ENCODE measurements at places on chromosomes 3 and 15.

GRCh38 chr3:72830452-72831223 is 17.6 kb downstream of the SHQ1 start:
- no peak for DNase-seq

GRCh38 chr15:83587091-83587490 is 66.8 kb upstream of the ADAMTSL3 start:
- DNase-seq: no peak

- DNase-seq: no peak
These were observed 228.4 kb downstream of the ITPR1 start for GRCh38 chr3:4721511-4721911.

DNA sequence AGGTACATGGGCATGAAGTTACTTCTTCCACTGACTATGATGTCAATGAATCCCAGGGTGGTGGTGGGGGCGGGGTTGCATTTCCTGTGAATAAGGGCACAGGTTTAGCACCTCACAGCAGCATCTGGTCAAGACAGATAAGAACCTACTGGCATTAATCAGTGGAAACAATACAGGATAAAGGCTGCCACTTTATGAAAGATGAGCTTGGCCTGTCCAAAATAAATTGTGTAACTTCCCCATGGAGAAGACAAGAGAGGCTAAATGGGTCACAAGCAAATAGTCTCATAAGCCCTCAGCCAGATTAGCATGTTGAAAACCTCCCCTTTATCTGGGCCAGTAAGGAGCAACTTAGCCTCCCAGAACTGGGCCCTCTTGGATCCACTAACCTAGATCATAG is 27.4 kb upstream of the PLSCR2 start:
- DNase-seq: no peak

DNA sequence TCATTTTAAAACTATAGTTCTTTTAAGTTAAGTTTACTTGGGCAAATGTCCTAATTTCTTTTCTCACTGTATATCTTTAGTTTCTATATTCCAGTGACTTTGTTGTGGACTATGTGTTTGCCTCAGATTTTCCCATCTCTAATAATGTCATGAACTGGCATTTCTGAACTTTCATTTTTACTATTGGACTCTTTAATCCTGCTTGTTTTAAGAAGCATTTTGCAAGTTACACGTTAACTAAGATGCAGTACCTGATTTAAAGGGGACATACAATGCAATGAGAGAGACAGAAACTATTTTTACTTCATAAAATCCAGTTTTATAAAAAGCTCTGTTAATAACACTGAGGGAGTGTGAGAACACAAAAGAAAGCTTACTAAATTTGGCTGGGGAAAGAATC is 58.6 kb upstream of the PHLDB2 start:
- no peak for DNase-seq

DNA sequence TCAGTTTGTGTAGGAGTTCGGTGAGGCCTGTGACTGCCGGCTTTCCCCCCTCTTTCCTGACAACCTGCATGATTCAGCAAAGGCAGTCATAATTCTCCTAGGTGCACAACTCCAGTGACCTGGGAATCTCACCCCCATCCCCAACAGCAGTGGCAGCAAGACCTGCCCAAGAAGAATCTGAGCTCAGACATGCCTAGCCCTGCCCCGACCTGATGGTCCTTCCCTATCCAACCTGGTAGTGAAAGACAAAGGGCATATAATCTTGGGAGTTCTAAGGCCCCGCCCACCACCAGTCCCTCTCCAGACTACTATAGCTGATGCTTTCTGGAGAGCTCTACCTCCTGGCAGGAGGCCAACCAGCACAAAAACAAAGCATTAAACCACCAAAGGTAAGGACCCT is 44.2 kb upstream of the ZBED2 start:
- no peak for DNase-seq

DNA sequence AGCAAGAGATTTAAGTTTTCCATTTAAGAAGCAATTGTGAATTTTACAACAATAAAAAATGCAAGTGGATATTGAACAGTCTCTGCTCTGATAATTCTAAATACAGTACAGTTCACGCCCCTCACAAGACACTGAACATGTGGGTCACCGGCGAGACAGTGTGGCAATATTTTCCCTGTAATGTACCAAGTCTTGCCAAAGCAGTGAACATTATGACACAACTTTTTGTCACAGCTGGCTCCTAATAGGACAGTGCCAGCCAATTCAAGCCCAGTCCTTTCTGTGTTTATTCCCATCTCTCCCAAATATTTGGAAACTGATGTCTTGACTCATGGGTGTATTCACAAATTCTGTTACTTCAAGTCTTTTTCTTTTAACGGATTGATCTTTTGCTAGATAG is 62.3 kb downstream of the PPARG start:
- no peak for DNase-seq

GRCh38 chr15:89621547-89621946 is 33.7 kb downstream of the KIF7 start:
- DNase-seq: no peak

GRCh38 chr3:186825294-186825821 is 17.2 kb upstream of the ADIPOQ start:
- no peak for DNase-seq

- DNase-seq: no peak
These were observed 1.2 kb downstream of the COL8A1 start for GRCh38 chr3:99639579-99639978.

DNA sequence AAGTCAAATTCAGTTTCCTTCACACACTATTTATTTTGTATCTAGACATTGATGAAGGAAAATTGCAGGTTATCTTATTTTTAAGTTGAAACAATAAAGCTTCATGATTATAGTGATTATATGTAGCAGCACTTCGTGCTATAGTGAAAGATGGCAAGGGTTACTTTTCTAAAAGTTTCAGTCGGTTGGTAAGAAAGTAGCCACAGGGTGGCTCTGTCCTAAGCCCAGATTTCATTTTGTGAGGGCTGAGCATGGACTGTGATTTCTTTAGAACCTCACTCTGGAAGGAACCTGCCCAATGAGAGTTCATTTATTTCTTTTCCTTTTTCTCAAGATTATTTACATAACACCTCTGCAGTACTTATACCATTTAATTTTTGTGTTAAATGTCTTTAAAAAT is 66.5 kb downstream of the NME9 start:
- no peak for DNase-seq

- no peak for DNase-seq
These were observed 3.7 kb upstream of the GNAI2 start for GRCh38 chr3:50232303-50232702.

- no peak for DNase-seq
These were observed 40.7 kb downstream of the RFT1 start for GRCh38 chr3:53089511-53089910.

GRCh38 chr15:69056365-69056764 is 41.9 kb downstream of the NOX5 start:
- DNase-seq: no peak

- no peak for DNase-seq
These were observed 10.1 kb upstream of the LRRC15 start for GRCh38 chr3:194379651-194380050.

DNA sequence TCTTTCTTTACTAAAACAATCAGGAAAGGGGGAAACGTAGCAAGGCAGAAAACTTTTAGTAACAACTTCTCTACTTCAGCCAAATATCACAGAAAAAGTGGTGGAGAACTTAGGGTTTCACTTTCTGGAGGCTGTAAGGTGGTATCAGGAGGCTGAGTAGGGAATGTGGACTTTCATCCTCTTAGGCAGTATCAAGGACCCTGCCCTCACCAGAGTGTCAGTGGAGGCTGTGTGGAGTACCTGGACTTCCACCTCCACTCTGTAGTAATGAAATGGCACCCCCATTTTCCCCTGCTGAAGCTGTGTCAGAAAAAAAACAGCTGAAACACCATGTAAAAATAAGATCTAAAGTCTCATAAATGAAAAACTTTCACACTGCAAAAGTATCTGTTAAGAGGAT is 11.2 kb upstream of the HHLA2 start:
- DNase-seq: no peak

DNA sequence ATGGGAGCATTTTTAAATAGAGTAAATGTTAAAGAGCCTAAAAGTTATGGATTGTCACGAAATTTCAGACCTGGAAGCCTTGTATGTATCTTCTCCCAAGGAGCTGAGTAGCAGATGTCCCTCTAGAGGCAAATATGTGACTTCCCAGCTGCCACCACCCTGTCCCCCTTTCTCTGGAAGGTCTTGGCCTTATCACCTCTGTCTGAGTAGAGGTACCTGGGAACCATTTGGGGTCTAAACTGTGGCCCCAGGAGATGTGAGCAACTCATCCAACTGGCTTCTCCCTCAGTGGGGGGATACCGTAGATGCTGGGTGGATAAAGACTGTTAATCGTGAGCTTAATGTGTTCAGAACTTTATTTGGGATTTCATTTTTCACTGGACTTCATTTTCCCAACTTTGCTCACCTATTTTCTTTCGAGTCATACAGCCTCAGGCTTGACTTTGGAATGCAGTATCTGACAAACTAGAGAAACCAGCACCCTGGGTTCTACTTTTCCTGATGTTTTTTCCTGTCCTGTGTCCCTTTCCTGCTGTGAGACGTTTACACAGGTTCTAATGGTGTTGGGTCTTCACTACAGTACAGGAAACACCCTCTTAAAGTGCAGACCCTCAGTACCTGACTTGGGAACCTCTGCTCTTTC is 53.3 kb upstream of the CCR4 start:
- DNase-seq: no peak

- no peak for DNase-seq
These were observed 1.4 kb upstream of the ISG20 start for GRCh38 chr15:88637436-88637835.

GRCh38 chr3:4996771-4997291 is 17.6 kb downstream of the BHLHE40 start:
- DNase-seq: no peak

GRCh38 chr3:133268726-133269134 is 131.1 kb upstream of the BFSP2 start:
- no peak for DNase-seq

- DNase-seq: no peak
These were observed 702 bp downstream of the TBC1D23 start for GRCh38 chr3:100261485-100261903.

- no peak for DNase-seq
These were observed 29.2 kb upstream of the UMPS start for GRCh38 chr3:124700880-124701684.

GRCh38 chr3:24522146-24522579 is 27.5 kb upstream of the THRB start:
- DNase-seq: no peak

GRCh38 chr3:170010498-170010897 is 27.3 kb upstream of the GPR160 start:
- DNase-seq: no peak

- no peak for DNase-seq
These were observed 604.7 kb upstream of the EPHA6 start for GRCh38 chr3:96209699-96210098.

- no peak for DNase-seq
These were observed 99.9 kb downstream of the SLCO3A1 start for GRCh38 chr15:91953432-91953831.

- DNase-seq: no peak
These were observed 645.6 kb upstream of the CBLB start for GRCh38 chr3:106514431-106514830.

DNA sequence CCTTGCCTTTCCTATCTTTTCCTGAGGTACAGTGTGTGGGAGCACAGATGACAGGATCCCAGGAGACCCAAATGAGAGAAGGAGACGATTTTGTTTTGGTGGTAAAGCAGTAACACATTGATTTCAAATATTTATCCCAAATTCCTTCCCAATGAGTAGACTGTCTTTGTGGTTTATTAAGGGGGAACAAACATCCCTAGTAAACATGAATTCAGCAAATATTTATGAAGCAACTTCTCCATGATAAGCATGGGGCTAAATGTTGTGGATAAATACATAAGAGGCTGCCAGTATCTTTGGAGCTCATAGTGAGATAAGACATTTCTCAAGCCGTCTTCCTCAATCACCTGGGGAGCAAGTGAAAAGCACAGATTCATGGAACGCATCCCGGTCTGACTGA is 460.8 kb upstream of the CFAP20DC start:
- DNase-seq: no peak

- DNase-seq: no peak
These were observed 22.9 kb downstream of the DAG1 start for GRCh38 chr3:49492969-49493368.

GRCh38 chr15:89143503-89144162 is 55.4 kb downstream of the ABHD2 start:
- DNase-seq: no peak

DNA sequence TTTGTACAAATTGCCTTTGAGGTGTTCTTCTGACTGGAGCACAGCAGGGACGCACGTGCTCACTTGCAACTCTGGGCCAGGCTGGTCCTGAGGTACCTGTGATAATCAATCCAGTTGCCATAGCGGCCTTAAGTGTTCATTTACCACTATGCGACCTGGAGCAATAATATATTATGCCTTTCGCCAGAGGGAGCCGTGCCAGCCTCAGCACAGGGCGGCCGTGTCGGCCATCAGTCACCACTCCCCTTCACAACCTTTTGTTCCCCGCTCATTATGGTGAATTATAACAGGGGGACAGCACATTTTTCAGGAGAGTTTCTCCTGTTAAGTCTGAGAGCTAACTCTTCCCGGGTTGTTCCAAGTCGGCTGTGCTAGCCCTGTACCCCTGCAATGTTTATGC is 289.7 kb downstream of the RORA start:
- no peak for DNase-seq

DNA sequence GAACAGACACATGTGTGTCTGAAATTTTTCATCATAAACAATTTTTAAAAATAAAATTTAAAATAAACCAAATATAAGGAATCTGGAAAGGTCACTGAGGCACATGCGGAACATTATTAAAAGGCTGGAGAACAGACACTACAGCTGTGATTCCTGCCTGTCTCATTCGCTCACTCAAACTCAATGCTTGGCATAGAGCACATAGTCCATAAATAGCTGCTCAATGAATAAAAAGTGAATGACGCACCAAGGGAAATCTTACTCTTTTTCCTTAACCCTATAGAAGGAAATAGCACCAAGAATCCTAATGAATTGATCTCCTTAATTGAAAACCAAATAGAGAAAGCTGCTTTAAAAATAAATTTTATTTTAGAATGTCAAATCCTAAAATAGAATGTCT is 98.4 kb downstream of the FSIP1 start:
- DNase-seq: no peak

- no peak for DNase-seq
These were observed 58.9 kb downstream of the TLE3 start for GRCh38 chr15:70038730-70039392.

- DNase-seq: no peak
These were observed 74.4 kb downstream of the DHX30 start for GRCh38 chr3:47877290-47877689.

Data from activated gamma-delta T cell treated with anti-CD3 and anti-CD28 coated beads, Interleukin-2, amount 50 U/mL, for 16 hours (primary cell).